NCI-H2107 (cell line): ENCODE measurements at places on chromosomes 4 and X.

- no peak for DNase-seq
Observed at GRCh38 chr4:152785639-152786615, 6.2 kb downstream of the ARFIP1 start.

- DNase-seq = no peak
Observed at GRCh38 chr4:128782076-128782715, 27.3 kb upstream of the JADE1 start.

- peak; percentile 1 for DNase-seq
Observed at GRCh38 chr4:140595065-140595464, 26.3 kb upstream of the UCP1 start.

GRCh38 chr4:101439926-101440325, 92.6 kb upstream of the PPP3CA start:
- no peak for DNase-seq

GRCh38 chr4:66351761-66352160, 681.5 kb upstream of the EPHA5 start:
- no peak for DNase-seq

- no peak for DNase-seq
Observed at GRCh38 chrX:40174001-40174853, 76.5 kb upstream of the BCOR start.

- no peak for DNase-seq
Observed at GRCh38 chr4:183411291-183411861, 33.1 kb upstream of the CDKN2AIP start.

GRCh38 chr4:73589887-73590801, 30.1 kb downstream of the RASSF6 start:
- DNase-seq = peak; percentile 28

- DNase-seq = no peak
Observed at GRCh38 chr4:20603671-20604313, 96.5 kb upstream of the PACRGL start.

GRCh38 chr4:176538217-176538925, 218.6 kb downstream of the SPCS3 start:
- no peak for DNase-seq

- DNase-seq = no peak
Observed at GRCh38 chr4:105634402-105635080, 73.9 kb downstream of the INTS12 start.

DNA sequence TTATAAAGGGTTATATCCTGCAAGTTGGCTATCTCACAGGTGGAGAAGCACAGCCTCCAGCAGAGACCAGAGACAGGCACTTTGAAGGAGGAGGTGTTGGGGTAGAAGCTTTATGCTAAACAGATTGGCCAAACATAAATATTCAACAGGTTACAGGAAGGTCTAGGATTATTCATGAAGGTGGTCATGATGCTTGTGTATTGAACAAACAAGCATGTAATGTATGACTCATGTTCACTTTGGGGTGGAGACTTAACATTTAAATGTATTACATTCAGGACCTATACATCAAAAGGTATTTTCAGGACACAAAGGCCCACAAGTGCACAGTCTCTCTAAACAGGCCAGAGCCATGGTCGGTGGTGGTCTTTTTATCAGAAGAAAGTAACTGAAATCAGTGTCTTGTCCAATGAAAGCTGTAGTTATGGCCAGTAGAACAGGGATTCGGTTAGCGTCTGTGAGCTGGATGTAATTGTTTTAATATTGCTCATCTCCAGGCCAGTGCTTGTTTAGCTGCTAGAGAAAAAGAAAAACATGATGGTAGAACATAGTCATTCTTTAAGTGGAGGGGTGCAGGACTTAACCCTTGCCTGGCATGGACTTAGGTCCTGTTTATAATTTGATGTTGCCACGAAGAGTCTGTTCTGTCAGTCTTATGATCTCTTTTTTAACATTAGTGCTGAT, 555.2 kb upstream of the PCDH10 start:
- DNase-seq = no peak

GRCh38 chr4:107213880-107214279, 177.8 kb upstream of the DKK2 start:
- no peak for DNase-seq

DNA sequence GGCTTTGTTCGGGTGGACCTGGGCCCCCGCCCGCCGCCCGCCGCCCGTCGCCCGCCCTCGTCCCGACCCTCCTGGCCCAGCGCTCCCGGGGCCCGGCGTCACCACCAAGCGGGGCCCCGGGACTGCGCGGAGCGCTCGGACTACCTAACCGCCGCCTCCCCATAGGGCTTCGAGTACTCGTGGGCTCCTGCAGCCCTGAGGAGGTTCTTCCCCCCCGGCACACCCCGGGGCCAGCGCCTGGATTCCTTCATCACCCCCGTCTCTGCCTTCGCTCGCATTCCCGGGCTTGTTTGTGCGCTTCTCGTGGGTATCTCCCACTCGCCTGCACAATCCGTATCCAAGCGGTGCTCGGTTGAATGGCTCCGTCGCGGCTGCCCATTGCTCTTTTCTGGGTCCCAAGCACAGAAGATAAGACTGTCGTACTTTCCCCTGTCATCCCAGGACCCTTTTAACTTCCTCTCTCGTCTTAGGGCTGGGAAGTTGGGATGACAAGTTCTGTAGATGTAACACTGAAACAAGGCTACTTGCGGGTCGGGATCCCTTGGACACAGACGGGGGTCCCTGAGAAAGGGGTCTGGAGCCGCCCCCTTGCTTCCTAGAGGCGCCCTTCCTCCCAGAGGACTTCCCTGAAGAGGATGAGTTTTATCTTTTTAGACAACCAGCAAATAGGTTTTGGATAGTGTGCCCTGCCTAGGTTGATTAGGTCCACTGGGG, 565 bp downstream of the MOB1B start:
- DNase-seq = no peak

DNA sequence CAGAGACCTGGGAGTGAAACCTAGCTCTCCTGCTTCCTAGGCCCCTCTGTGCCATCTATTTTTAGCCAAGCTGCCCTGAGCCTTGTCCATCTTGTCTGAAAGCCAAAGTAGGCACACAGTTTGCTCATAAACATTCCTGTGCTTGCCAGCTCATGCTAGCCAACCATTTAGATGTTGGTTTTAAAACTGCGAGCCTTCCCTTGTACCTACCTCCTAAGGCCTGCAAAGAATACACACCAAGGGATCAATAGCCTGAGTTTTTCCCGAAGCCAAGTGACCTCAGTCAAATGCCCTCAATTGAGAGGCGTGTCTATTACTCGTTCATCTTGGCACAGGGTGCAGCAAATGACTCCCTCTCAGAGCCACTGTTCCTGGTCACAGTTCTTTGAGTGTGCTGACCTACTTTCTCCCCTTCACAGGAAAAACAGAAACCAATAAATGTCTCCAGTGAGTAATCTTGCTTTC, 48.5 kb downstream of the ZCCHC12 start:
- DNase-seq = no peak

DNA sequence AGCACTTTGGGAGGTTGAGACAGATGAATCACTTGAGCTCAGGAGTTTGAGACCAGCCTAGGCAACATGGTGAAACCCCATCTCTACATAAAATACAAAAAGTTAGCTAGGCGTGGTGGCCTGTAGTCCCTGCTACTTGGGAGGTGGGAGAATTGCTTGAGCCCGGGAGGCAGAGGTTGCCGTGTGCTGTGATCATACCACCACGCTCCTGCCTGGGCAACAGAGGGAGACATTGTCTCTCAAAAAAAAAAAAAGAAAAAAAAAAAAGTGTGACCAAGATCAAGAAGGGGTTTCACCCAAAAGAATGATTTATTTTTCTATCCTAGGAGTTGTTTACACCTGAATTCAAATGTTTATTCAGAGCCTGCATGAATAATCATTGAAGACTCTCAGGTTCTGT, 572.4 kb upstream of the GALNT7 start:
- DNase-seq = no peak

- no peak for DNase-seq
Observed at GRCh38 chrX:47618923-47619485, 653 bp downstream of the SYN1 start.

- no peak for DNase-seq
Observed at GRCh38 chrX:84469226-84469625, 33.0 kb downstream of the HDX start.

GRCh38 chrX:291411-291901, 10.3 kb downstream of the PLCXD1 start:
- DNase-seq = no peak

DNA sequence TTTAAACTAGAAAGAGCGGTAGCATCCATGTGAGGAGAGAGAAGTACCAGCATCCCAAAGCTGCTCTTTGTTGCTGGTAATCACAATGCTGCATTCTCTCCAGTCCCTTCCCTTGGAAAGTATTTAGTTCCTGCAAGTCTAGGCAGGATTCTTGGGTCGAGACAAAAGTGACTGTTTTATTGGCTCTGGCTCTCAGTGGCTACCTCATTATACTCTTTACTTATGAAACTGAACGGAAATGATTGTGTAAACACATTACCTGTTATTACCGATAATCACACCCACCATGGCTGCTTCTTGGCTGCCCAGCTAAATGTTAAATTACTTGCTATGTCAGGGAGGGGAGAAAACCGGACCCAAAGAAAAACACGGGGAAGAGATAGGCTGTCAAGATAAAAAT, 26.2 kb downstream of the ATXN3L start:
- no peak for DNase-seq

- DNase-seq = no peak
Observed at GRCh38 chr4:560731-561291, 15.3 kb downstream of the TMEM271 start.

DNA sequence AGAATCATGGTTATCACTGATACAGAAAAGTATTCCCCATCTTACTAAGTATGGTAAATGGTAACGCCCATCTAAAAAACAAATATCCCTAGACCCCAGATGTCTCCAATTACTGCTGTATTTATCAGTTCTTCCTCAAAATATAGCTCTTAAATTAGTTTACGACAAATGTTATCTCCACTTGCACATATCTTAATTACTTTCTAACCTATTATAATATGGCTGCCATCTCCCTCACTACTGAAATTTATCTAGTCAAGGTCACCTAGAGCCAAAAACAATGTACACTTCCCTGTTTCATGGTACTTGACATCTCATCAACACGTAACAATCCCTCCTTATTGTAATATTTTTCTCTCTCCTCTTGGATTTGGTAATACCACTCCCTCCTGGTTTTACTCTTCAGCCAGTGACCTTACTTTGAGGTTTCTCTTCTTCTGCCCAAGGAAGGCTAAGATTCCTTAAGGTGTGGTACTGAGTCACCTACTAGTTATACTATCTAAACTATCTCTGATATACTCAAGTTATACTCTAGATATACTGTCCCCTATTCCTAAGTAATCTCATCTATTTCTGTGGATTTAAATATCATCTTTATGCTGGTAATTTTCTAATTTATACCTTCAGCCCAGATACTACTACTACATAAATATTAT, 8.6 kb downstream of the LCORL start:
- no peak for DNase-seq

- DNase-seq = peak; percentile 34
Observed at GRCh38 chrX:131827935-131828334, 195.2 kb upstream of the STK26 start.

GRCh38 chr4:4666693-4667621, 125.1 kb upstream of the STX18 start:
- DNase-seq = no peak

DNA sequence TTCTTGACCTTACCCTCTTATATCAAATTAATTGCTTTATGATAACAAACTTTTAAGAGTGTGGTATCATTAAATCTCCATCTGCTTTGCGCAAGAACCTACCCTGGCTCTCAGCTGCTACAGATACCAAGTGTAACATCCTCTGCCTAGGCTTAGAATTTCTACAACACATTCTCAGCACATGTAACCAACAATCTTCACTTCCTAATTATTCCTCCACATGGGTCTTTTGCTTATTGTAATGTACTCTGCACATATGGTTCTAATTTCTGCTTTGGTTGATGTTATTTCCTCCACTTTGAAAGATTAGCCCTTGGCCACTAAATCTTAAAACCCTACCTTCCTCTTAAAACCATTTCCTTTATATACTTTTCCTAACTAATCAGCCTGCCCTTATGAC, 242.4 kb downstream of the ARHGAP24 start:
- no peak for DNase-seq

GRCh38 chr4:108828620-108829019, 65.8 kb upstream of the ETNPPL start:
- DNase-seq = no peak

GRCh38 chr4:140243278-140243753, 89.3 kb upstream of the MAML3 start:
- DNase-seq = peak; percentile 46

DNA sequence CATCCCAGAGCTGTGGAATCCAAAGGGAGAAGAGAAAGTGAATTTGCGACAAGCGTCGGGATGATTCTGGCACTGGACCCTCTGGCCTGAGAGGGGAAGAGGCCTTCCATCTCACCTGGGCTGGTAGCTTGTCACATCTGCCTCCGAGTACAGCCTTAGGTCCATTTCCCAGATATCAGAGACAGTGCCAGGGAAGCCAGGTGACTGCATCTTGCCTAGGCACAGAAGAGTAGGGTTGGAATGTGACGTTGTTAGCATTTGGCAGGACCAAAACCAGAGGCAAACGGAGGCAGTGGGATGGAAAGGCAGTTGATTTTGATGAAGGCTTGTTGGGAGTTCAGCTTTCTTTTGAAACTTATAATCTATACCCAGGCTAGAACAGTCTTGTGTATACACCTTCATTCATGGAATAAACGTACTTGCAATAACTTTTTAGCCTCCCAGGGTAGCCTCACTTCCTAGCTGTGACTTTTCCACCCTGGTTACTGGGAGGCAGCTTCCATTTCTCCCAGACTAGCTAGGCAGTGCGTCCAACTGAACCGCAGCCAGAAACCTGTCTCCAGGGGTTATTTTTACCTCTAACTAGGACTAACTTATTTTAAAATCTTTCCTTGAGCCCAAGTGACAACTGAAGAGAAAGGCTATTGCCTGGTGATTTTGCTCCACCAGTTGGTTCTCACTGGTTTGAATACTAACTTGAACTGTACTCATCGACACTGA, 5.9 kb downstream of the SOD3 start:
- DNase-seq = no peak

DNA sequence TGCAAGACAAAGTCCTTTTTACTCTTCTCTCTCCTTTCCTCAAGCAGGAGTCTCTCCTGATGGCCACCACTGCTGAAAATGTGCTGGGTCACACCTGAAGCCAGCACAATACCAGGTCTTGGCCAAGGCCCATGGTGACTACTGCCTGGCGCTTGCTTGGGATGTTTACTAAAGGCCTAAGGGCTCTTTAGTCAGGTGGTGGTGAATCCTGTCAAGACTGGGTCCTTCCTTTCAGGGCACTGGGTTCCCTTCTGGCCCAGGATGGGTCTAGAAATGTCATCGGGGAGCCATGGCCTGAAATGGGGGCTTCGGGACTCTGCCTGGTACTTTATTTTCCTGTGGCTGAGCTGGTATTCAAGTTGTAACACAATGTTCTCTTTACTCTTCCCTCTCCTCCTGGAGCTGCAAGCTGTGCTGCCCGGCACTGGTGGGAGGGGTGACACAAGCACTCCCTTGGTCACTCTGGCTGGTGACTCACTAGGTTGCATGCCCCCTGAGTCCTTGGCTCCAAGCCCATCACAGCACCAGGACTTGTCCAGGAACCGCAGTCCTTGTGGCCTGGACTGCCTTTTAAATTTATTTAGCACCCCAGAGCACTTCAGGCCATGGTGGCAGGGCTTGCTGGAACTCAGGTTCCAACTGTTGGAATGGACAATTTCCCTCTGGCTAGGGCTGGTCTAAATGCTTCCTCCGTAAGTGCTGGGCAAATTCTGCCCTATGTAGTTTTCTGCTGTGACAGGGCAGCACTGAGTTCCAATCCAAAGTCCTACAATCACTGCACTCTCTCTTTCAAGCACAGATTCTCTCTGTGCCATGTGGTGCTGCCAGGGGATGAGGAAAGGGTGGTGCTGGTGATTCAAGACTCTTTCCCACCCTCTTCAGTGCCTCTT, 11.3 kb downstream of the ARL13A start:
- no peak for DNase-seq

- DNase-seq = no peak
Observed at GRCh38 chrX:97311066-97311778, 427.5 kb downstream of the RPA4 start.
